ENCODE measurements at places on chromosomes 7 and 10.
A peak's percentile ranks its signal among the peaks of the same experiment; 100 is the strongest.

- no peak for DNase-seq
Observed at GRCh38 chr10:49572594-49573114, 33.7 kb upstream of the ERCC6 start.

DNA sequence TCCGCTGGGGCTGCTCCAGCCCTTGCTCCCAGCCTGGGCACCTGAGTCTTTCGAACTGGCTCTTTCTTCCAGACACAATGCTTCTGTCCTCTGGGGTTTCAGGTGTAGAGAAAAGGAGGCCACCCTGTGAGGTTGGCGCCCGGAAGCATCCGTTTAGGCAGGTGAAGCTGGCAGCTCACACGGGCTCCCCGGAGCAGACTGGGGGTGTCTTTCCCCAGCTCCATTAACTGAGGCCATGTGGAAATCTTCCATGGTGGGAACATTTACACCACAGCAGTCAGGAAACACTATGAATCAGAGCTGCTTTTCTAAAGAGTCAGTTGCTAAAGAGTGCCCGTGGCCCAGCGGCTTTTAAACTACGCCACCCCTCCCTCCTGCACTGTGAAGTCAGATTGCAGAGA, 29.2 kb downstream of the PRKAG2 start:
- DNase-seq, result no peak

GRCh38 chr7:89623018-89623672, 531.1 kb upstream of the STEAP1 start:
- no peak for DNase-seq

GRCh38 chr7:16795624-16796023, 9.2 kb downstream of the AGR2 start:
- DNase-seq, result no peak

GRCh38 chr10:43648398-43649184, at the start of gene ZNF32:
TSS of gene ZNF32 (minus strand) at chr10:43648881. CDS start at chr10:43646133, 2,748 bp downstream.
- DNase-seq, result peak; percentile 74

GRCh38 chr10:61627266-61627665, 35.5 kb upstream of the CABCOCO1 start:
- DNase-seq, result no peak

GRCh38 chr7:80686576-80686975, 48.1 kb downstream of the CD36 start:
- no peak for DNase-seq

DNA sequence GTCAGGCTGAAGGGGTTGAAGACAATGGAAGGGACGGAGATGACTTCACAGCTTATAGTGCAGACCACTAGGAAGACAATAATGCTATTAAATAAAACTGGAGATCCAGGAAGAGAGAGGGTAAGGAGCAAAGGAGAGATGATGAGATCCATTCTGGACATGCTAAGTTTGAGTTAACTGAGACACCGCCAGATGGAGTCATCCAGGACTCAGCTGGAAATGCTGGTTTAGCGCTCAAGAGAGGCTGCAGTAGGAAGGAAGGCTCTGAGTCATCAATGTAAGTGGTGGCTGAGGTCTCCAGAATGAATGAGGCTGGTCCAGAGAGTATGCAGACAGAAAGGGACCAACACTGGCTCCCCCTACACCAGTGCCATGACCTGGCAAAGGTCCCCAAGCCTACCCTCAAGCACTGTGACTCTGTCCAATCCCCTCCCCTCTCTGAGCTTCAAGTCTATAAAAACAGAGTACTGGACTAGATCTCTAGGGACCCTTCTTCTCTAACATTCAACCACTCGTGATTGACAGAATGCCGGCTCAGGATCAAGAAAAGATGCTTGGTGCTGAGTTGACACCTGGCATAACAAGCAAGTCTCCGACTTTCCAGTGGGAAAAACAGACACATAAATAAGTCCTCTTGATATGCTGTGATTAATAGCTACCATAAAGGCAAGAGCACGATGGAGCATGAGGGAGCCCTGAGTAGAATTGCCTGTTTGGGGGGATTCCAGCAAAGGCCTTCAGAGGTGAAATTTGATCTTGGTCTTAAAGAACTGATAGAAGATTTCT, 8.9 kb downstream of the GFRA1 start:
- DNase-seq, result no peak

DNA sequence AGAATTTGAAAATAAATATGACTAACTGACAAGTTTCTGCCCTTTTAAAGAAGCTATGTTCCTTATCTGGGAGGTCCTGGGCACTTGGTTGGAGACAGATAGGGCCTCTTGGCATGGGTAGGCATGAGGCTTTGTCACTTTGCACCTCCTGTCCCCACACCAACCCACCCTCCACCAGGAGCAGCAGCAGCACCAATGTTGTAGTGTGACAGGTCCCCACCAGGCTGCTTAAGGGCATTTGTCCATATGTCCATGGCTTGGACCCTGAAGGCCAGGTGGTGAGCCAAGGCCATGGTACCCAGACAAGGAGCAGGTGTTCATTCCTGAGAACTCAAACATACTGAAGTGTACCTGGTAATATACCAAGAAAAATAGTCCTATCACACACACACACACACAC, 629.1 kb downstream of the ACTR3B start:
- DNase-seq, result no peak
